SW480 (cell line): ENCODE measurements at places on chromosomes 3 and 15.

- no peak for DNase-seq
Observed at GRCh38 chr3:127264794-127265514, 22.9 kb downstream of the PRR20G start.

GRCh38 chr3:127886231-127886955 lies 28.6 kb upstream of the KBTBD12 start:
- DNase-seq, result no peak

DNA sequence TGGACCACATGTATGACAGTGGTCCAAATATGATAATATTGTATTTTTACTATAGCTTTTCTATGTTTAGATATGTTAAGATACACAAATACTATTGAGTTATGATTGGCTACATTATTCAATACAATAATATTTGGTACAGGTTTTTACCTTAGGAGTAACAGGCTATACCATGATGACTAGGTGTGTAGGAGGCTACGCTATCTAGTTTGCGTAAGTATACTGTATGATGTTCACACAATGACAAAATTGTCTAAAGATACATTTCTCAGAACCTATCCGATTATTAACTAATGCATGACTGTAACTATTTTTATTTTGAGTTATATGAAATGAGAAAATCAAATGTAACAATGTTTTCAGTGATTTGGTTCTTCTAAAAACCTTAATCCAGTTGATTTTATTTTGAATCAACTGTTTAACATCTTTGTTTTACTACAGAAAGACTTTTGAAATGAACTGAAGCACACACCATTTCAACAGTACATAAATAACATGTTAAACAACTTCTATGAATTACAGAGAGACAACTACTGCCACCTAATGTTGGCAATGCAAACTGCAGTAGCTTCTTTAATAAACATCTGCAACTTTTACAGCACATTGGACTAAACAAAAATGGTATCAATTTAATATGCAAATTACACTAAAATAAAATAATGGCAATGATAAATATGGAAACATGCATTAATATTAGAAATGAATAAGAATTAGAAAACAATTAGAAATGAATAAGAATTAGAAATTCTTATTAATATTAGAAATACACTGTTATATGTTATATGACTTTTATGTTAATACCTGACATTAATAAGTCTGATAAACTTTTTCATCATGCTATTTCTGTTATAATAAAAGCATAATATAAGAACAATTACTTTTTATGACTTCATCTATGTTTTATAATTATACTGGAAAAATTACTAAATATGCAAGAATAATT lies 255.7 kb downstream of the MBNL1 start:
- DNase-seq, result peak; percentile 37

GRCh38 chr15:75759416-75760130 lies 46.9 kb upstream of the CSPG4 start:
- DNase-seq, result no peak

GRCh38 chr3:183488343-183488742 lies 59.9 kb upstream of the MCF2L2 start:
- DNase-seq, result no peak

- no peak for DNase-seq
Observed at GRCh38 chr3:33424606-33425452, 15.4 kb downstream of the UBP1 start.

- DNase-seq, result no peak
Observed at GRCh38 chr3:128573160-128573559, 77.5 kb downstream of the RPN1 start.

DNA sequence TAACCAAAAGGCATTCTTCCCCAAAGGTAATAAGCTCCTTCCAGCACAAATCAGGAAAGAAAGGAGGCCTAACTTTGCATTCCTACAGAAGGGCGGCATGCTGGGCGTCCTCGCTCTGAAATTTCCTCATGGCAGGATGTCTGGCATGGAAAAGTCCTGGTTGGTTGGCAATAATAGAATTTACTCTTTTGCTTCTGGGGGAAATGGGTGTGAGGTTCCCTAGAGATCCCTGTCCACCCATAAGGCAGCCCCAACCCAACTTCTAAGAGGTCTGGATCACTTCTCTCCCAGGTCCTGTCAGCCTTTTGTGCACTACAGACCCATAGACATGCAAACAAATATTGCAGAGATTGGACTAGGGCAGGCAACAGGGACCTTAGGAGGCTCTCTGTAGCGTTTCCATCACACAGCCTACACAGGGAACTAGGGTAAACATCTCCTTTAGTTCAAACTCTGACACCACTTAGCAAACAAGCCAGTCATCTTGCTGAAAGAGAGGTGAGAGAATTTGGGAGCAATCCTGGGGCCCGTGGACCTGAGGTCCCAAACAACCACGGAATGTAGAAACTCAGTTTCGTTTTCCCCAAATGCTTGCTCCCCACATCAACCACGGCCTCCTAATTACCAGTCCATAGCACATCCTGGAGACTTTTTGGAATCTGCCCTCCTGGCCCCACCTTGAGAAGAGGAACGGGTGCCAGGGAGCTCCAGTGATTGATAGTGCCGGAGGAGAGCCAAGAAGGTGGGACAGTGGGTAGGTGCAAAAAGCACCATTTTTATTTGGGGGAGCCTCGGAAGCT lies 2.1 kb downstream of the ZIC4 start:
- DNase-seq, result no peak

DNA sequence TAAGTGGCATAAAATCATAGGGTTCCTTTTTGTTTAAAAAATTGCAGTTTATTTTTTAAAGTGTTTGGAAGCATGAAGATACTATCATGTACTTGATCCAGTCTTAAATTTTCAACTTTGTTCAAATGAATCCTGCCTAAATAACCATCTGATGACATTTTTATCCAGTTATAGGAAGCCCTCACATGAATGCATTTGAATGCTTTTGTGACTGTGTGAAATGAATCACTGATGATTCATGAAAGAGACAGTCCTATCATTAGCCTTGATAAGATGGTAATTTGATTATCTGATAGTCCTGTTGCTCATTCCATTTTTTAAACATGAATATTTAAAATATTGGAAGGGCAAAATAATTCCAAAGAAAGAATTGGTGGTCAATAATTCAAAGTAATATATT lies 401.9 kb upstream of the ROBO2 start:
- no peak for DNase-seq

DNA sequence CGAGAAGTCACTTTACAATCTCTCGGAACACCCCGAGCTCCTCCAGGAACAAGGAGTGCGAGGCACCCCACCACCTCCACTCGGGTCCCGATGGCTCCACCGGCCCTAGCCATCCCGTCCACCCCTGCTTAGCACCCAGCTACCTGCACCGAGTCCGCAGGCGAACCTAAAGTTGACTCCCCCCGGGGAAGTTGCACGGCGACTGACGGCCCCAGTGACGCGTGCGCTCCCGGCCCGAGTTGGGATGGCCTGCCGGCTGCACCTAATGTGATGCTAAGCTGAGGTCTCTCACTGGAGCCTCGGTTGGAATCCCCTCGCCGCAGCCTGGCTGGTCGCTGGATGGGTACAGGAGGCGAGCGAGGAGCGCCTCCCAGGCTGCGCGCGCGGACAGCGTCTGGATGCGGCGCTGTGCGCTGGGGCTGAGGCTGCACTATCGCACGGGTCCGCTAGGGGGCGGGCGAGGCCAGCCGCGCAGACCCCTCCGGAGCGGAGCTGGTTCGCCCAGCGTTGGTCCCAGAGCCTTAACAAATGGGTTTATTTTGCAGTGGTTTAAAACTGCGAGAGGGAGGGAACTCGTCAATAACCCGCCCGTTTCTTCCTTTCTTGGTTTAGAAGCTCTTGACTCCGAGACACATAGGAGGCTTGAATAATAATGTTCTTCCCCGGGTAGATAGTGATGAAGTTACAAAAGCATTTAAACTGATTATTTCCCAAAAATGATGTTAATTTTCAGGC lies at the start of gene OXTR:
OXTR (minus strand) TSS at position 526 of the 735 bp plus-strand sequence. CDS start 1,426 bp downstream, outside the sequence.
- DNase-seq, result peak; percentile 47
